ENCODE measurements at places on chromosomes 4 and X. TPM values are rescaled to one million over a fixed set of nuclear protein-coding genes. Genes with fewer than 3 reads are reported as not detected.

- DNase-seq = no peak
Measured at GRCh38 chrX:12332786-12333347, 194.6 kb downstream of the FRMPD4 start.

DNA sequence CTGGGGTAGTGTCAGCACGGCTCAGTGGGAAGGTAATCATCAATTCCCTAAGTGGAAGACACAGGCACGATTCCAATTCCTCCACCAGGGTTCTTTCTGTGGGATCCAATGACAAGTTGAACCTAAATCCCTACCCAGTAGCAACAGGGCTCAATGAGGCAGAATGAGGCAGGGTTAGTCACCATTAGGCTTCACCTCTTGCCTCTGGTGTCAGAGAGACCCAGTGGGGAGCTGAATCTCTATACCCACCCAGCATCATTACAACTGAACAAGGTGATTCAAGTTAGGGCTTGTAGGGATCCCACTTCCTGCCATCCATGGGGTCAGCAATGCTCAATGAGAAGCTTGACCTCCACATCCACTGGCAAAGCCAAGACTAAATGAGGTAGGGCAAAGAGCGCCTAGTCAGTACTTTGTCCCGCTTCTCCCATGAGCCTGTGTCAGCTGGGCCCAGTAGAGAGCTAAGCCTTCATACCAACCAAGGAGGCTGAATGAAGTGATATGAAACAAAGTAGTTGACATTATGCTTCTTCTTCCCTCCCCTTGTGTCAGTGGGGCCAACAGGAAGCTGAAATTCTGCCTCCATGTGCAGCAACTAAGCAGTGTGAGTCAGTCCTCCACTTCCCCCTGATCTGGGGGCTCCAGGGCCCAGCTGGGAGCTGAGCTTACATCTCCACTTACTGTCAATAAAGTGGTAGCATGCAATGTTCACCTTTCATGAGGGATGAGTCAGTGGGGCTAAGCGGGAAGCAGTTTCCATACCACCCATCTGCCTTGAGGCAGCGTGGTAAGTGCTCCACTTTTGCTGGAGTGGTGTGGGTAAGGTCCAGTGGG lies 36.4 kb upstream of the RBM41 start:
- DNase-seq = peak; percentile 38

DNA sequence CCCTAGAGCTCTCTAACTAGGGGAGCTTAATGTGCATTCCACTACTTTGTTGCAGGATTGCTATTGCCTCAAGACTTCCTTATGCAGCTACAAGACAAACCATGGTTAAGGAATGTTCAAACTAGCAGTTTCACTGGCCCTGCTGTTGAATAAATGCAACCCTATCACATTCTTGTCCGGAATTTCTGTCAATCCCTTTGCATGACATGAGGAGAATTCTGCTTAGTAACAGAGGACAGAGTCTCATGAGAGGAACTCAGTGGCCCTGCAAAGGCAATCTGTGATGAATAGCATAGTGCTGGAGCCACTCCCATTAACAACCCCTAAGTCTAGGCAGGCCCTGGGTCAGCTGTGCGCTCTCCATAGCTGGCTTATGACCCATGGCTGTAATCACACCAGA lies 30.7 kb upstream of the SGMS2 start:
- DNase-seq = no peak

- no peak for DNase-seq
Measured at GRCh38 chr4:8708401-8709021, 115.9 kb downstream of the CPZ start.

- DNase-seq = no peak
Measured at GRCh38 chr4:10020106-10020505, 1.2 kb downstream of the SLC2A9 start.

DNA sequence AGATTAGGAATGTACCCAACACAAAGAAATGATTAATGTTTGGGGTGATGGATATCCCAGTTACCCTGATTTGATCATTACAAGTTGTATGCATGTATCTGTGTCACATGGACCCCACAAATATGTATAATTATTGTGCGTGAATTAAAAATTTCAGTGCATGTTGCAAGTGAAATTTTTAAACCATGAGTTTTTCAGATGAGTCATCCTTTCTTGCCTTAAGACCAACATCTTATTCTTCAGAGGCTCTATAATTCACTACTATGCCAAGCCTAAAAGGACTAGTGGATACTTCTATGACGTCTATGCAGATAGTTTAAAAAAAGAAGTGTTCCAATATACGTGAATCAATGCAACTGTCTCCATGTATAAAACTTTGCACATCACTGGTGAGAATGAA lies 113.0 kb upstream of the SH3RF1 start:
- no peak for DNase-seq

DNA sequence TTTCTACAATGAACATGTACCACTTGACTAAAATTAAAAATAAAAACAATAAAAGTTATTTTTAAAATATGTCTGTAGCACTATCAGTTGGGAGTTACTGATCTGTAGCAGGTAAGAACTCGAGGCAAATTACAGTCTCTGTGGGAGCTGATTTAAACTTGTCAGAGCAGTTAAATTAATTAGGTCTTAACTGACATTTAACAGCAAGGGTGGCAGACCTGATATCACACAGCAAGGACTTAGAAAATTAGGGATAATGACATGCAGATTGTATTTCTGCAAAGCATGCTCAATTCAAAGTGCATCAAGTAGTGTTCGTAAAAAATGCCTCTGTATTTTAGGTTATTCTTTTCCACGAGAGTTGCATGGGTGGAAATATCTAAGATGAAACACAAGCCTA lies 208.9 kb downstream of the SPATA18 start:
- DNase-seq = no peak

GRCh38 chr4:128825226-128825625 lies 15.7 kb downstream of the JADE1 start:
- DNase-seq = no peak

TMEM144 gene
- not detected for total RNA-seq

CHIC2 gene
- 16.2 TPM for total RNA-seq

PHOX2B gene
- total RNA-seq = not detected

TMPRSS11D gene
- not detected for total RNA-seq

Data from activated CD8-positive, alpha-beta memory T cell treated with anti-CD3 and anti-CD28 coated beads, Interleukin-2, amount 10 ng/mL, durations not matched to agents 7 days and 5 days (primary cell).